HL-60 (cell line): ENCODE measurements at places on chromosomes 1 and 21.
A peak's percentile ranks its signal among the peaks of the same experiment; 100 is the strongest.

DNA sequence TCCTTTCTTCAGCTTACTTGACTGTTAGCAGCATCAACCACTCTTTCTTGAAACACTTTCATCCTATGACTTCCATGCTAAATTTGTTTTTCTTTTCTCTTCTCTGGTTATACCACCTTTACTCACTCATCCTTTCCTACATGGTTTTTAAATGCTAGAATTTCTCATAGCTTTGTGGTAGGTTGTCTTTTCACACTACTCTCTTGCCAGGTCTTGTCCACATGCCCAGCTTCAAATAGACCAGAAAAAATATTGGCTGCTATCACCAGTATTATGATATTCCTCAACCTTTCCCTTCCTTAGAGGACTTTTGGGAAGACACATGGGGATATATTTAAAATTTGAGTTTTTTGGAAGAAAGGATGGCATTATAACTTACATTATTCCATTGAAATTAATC is 48.8 kb downstream of the PPP1R12B start:
- DNase-seq, result no peak

- no peak for DNase-seq
Measured at GRCh38 chr1:145758116-145758515, 38.8 kb downstream of the CD160 start.

DNA sequence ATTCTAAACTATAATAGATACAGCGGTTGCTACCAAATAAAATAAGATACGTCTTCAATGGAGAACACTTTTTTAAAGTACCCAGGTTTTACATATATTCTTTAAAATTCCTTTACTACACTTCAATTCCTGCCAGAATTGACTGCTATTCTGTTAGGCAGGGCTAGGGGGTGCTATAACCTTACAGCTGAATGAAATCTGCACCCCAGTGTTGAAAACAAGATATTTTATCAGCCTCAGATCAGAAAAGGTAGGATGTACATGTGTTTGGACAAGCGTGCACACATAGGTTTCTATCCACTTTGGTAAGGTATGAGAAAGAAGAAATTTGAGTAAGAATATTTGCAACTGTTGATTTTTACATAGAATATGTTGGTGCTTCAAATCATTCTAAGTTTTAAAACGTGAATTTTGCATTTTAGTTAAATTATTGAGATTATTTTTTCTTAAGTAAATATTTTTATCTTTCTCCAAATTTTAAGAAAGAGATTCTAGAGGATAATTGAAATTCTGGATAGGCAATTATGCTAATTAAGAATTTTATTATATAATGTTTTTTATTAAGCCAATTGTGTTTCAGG is 490.8 kb upstream of the ADGRL4 start:
- peak; percentile 25 for DNase-seq

- DNase-seq, result peak; percentile 15
Measured at GRCh38 chr1:41663671-41664400, 179.4 kb upstream of the EDN2 start.

GRCh38 chr1:221159608-221160007 is 280.4 kb downstream of the HLX start:
- DNase-seq, result no peak

DNA sequence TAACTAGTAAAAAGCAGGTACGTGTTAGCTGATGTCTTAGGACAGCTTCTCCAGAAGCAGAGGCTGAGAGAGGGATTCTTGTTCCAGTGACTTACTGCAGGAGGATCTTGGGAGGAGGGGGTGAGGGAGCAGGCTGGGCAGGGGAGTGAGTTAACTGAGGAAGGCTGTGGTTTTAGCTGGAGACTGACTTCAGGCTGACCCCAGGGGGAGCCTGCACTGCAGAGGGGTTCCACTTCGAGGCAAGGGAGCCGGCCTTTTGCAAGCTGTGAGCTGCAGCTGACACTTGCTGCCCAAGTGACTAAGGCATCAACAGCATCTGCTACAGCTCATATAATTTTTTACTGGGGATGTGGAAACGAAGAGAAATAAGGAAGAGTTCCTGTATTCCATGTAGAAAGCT is 50.4 kb upstream of the SOD1 start:
- DNase-seq, result no peak

- DNase-seq, result no peak
Measured at GRCh38 chr1:109116286-109116685, 2.4 kb downstream of the ELAPOR1 start.

GRCh38 chr1:31981456-31981839 is 32.2 kb upstream of the KHDRBS1 start:
- DNase-seq, result no peak

GRCh38 chr1:246638941-246639655 is 72.8 kb downstream of the CNST start:
- DNase-seq, result no peak

DNA sequence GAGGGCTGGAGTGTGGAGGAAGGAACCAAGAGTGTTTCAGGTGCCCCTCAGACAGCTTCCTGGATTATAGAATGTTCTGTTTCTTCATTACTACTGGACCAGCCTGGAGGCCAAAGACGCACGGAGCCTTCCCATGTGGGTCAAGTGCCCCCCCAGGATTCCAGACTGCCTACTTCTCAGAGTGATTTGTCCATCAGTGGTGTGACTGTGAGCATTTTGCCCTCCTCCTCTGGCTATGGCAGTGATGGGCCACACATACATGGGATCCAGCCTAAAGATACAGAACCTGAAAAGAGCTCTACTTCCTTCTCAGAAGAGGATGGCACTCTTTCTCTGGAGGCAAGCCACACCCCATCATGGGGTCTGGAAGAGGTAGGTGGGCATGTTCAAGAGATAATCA is 64.9 kb downstream of the MACF1 start:
- no peak for DNase-seq

- peak; percentile 77 for DNase-seq
Measured at GRCh38 chr1:24501371-24502064, 1.1 kb upstream of the RCAN3 start.

DNA sequence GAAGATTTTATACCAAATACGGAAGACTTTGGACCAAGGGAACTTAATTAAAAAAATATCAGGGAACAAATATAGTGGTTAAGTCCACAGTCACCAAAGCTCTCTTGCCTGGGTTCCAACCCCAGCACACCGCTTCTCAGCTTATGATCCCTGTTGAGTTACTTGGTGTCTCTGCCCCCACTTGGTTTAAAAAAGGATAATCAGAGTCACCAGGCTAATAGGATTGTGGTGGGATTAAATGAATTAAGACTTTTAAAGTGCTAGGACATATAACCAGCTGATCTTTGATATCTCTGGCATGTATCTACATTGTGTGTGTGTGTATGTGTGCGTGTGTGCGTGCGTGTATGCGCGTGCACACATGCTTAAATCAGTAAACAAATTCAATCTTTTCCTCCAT is 474.7 kb upstream of the DAB1 start:
- no peak for DNase-seq

GRCh38 chr1:161133220-161133740 is 813 bp upstream of the DEDD start:
- no peak for DNase-seq

DNA sequence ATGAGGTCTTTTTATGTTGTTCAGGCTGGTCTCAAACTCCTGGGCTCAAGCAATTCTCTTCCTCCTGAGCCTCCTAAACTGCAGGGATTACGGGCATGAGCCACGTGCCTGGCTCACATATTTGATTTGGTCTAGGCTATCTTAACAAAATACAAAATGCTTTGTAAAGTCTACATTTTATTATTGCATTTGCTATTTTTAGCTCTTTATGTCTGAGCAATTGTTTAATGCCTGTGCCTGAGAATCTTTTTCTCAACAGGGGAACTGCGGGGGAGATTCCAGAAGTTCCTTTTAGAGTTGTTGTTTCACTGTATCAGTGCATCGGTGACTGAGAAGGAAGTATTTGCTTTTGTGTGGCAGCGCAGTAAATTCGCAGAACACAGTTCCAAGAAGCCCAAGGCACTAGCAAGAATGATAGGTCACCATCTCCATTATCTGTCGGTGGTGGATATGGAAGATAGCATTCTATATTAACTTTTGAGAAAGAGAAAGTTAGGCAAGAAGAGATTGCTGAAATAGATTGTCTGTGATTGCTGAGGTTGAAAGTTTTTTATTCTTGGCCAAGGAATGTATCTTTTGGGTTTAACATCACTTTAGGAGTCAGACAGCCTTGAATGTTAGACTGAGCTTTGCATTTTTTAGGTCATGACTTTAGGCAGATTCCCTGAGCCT is 167.3 kb downstream of the PDE4B start:
- DNase-seq, result no peak

DNA sequence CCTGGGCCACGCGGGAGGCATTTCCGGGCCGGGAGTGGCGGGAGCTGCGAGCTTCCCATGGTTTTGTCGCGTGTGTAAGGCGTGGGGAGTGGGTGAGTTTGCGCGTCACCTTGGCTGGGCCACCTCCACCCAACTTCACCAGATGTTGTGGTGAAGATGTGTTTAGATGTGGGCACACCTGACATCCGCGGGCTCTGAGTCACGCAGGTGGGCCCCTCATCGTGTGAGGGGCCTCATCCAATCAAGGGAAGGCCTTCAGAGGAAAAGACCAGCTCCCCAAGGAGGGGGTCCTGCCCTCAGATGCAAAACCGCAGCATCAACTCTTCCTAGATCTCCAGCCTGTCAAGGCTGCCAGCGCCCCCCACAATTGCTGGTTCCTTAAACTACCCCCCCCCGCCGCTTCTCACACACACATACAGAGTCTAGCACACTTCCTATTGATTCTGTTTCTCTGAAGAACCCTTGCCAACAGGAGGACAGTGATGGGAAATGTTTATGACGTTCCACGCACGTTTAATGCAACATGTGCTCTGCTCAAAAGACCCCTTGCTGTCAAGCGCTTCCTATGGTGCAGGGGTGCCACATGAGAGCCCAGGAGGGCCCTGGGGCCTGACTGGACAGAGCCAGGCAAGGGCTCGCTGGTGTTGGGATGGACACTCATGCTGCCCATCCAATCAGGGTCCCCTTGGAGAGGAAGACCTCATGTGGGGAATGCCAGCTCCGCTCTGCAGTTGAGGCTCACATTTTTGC is 11.9 kb downstream of the ACTRT2 start:
- no peak for DNase-seq

- no peak for DNase-seq
Measured at GRCh38 chr1:58927041-58927721, 143.3 kb upstream of the JUN start.

DNA sequence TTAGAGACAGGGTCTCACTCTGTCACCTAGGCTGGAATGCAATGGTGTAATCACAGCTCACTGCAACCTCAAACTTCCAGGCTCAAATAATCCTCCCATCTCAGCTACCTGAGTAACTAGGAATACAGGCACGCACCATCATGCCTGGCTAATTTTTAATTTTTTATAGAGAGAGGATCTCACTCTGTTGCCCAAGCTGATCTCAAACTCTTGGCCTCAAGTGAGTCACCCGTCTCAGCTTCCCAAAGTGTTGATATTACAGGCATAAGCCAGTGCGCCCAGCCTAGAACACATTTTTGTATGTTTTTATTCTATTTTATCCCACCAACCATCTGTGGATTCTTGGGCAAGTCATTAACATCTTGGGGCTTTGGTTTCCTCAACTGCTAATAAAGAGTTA is 100.5 kb downstream of the AK5 start:
- no peak for DNase-seq

- DNase-seq, result no peak
Measured at GRCh38 chr1:223150443-223150842, 7.4 kb upstream of the TLR5 start.

DNA sequence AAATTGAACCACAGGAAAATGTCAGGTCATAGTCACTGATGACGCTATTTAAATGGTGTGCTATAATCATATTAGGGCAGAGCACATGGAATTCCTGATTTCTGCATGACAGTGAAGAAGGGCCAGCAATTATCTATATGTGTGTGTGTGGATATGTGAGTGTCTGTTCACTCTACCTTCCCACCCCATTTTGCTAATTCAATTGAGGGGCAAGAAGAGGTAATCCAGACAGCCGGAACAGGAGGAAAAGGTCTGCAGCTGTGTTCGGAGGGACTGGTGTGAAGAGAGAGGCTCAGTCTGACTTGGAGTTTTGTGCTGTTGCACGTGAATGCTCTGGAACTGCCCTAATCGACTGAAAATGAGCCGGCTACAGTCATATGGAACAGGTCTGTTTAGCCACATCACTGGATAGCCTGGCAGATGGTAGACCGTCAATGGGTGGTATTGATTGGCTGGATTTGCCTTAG is 5.1 kb upstream of the ELAVL4 start:
- no peak for DNase-seq
